ENCODE measurements at places on chromosomes 13 and 19.

DNA sequence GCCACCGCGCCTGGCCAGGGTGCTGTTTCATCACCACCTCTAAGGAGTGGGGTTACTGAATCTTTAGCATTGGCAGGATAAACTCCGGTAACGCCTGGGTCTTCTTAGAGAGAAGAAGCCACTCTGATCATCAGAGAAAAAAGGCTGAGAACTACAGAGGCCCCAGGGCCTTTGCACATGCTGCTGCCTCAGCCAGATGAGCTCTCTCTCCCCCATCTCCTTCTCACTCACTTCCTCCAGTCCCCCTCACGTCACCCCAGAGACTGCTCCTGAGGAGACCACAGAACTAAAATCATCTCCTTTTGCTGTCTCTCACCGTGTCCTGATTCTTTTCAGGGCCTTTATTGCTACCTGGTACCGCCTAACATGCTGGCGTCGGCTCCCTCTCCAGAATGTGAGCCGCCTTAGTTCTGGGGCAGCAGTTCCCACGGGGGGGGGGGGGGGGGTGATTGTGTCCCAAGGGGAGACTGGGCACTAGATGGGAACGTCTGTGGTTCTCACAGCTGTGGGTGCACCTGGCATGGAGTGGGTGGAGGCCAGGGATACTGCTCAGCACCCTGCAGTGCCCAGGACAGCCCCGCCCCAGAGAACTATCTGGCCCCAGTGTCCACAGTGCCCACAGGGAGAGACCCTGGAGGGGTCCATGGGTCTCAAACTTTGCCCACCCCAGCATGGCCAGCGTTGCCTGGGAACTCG, 5.1 kb upstream of the DIRAS1 start:
- DNase-seq, result no peak

DNA sequence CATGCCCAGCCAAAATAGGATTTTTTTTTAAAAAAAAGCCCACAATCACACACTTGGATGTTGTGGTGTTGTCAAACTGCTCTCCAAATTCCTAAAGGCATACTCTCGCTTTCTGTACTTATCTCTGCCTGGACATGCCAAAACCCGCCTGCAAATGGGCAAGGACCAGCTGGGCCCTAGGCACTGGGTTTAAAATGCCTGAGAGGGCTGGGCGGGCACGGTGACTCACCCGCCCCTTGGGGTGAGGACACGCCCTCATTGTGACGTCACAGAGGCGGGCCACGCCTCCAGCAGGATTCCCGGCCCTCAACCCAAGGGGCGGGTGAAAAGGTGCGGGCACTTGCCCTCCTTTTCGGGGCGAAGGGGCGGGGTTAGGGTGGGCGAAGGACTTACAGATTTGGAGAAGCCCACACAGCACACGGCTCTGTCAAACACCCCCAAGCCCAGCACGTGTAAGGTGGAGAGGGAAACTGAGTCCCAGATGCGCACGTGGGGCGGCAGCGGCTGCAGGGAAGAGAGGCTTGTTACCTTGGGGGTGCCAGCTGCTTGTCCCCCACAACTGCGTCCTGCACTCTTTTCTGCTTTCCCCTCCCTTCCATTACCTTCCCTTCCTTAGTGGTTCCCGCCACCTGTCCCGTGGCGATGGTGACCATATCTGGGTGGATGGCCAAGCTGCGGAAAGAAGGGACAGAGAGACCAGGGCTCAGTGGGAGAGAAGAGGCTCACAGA, 6.6 kb downstream of the EML2 start:
- DNase-seq, result peak; percentile 68

GRCh38 chr19:15247107-15248014, 15.1 kb upstream of the EPHX3 start:
- DNase-seq, result no peak

GRCh38 chr19:47225746-47226425, 5.1 kb downstream of the BBC3 start:
- peak; percentile 88 for DNase-seq
